Cardiac fibroblast (primary cell): ENCODE measurements at places on chromosomes 5 and 9.

GRCh38 chr9:26261503-26262330 is 583.5 kb upstream of the TUSC1 start:
- DNase-seq = peak; percentile 76

- no peak for DNase-seq
Measured at GRCh38 chr5:65462139-65462705, 19.5 kb downstream of the ADAMTS6 start.

GRCh38 chr5:161311146-161311708 is 235.3 kb downstream of the GABRB2 start:
- DNase-seq = no peak

DNA sequence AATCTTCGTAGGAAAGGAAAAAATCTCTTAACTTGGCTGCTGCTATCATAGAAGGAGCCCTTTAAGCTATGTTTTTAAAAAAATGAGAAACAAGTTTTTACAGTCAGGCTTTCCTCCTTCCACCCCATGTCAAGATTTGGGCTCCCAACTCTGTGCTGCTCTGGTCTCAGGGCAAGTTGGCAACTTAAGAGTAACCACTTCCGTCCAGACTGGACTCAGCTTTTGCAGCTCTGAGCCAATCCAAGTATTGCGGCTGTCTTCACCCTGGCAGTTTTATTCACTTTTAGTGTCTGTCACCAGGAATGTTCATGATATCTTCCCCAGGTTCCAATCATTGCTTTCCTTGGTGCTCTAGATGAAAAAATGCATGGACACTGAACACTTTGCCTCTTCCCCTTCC is 115.9 kb upstream of the GAS1 start:
- DNase-seq = peak; percentile 61

DNA sequence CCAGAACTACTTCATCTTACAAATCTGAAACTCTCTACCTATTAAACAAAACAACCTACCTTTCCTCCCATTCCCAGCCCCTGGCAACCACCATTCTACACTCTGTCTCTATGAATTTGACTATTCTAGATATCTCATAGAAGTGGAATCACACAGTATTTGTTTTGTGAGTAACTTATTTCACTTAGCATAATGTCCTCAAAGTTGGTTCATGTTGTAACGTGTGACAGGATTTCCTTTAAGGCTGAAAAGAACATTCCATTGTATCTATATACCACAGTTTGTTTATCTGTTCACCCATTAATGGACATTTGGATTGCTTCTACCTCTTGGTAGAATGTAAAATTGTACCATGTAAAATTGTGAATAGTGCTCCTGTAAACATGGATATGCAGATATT is 70.1 kb upstream of the NXNL2 start:
- DNase-seq = peak; percentile 8

- DNase-seq = no peak
Measured at GRCh38 chr9:124297915-124298645, 40.3 kb downstream of the NEK6 start.

- DNase-seq = no peak
Measured at GRCh38 chr5:77869116-77869798, 93.1 kb upstream of the TBCA start.

DNA sequence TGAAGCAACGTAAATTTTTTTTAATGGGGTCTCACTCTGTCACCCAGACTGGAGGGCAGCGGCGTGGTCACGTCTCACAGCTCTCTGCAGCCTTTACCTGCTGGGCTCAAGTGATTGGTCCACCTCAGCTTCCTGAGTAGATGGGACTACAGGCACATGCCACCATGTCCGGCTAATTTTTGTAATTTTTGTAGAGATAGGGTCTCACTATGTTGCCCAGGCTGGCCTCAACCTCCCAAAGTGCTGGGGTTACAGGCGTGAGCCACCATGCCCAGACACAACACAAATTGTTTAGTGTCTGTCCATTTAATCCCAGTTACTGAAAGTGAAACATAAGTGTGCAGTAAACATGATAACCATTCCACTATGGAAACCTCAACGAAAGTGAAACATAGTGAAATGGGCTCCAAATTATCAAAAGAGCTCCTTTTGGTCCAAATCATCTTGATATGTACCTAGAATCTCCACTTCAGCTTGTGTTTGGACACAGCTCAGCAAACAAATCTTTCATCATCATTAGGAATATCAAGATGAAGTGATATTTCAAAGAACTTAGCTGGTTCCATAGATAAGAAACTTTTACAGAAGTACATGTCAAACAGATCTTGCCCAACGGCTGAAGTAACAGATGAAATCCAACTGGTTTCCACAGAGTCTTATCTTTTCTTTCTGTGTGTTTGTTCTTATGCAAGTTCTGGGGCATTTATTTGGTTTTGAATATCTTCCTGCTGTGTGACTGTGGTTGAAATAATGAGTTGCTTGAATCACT is 41.2 kb upstream of the PLPP1 start:
- DNase-seq = peak; percentile 83

DNA sequence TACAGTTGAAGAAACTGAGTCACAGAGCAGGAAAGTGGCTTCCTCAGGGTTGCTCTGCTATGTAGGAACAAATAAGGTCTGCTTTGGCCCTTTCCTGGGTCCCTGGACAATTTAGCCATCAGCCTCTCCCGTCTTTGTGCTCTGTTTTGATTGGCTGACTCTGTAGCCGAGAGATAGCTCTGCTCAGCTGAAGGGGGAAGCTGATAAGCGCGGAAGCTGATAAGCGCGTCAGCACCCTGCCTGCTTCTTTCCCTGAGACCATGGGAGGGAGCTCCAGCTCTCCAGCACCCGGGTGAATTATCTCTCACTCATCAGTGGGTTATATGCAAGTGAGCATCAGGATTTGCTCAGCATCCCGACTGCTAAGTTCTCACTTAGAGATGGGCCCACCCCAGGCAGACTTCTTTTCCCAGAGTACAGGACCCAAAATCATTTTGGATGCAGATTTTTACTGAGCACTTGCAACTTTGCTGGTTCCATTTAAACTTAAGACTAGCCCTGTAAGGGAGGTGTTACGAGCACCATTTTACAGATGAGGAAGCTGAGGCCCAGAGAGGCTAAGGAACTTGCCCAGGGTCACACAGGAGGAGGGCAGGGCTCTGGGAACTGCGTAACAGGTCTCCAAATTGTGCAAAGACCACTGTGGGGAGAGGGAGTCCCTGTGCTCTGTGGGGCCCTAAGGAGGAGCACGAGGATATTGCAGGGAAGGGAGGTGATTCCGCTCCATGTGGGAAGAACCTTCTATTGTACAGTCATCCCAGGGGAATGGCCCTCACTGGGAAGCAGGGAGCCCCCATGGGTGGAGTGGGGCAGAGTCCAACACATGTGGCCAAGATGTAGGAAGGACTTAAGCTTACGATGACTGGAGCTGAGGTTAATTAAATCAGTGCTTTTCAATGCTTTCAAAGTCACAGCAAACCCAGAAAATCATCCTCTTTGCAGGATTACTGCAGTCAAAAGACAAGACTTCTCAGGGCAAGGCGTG is 83.7 kb upstream of the ORM1 start:
- peak; percentile 58 for DNase-seq

- DNase-seq = peak; percentile 76
Measured at GRCh38 chr5:81165493-81166119, 67.5 kb upstream of the CKMT2 start.

DNA sequence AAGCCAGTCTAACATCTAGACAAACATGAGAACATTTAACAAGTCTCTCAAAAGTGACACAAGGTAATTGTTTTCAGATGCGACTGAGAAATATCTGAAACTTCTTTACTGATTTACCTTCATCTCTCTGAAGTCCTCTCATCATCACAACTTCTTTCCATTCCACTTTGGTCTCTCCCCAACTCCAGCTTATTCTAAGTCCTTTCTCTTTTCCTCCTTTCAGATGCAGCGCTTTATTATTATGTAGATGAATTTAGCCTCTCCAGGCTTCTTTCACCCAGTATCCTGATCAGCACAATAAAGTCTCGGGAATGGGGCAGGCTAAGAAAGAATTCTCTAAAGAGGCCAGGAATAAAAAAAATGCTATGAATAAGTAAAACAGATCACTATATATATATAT is 128.0 kb downstream of the KCTD16 start:
- DNase-seq = no peak

DNA sequence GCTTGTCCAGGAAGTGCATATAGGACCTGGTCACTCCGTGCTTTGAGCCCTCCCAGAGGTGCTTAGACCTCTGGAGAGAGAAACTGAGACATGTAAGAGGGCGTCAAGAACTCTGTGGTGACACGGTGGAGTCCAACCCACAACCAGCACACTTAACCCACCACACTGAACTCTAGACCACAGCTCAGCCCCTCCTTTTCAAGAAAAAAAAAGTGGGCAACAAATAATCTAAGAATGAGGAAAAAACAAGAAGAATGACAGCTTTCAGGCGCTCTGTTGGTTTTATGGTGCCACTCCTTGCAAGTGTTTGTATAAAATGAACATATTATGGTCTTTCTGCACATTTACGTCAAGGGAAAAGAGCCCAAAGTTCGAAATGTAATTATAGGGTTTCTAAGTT is 50.2 kb upstream of the SNAPC3 start:
- no peak for DNase-seq

DNA sequence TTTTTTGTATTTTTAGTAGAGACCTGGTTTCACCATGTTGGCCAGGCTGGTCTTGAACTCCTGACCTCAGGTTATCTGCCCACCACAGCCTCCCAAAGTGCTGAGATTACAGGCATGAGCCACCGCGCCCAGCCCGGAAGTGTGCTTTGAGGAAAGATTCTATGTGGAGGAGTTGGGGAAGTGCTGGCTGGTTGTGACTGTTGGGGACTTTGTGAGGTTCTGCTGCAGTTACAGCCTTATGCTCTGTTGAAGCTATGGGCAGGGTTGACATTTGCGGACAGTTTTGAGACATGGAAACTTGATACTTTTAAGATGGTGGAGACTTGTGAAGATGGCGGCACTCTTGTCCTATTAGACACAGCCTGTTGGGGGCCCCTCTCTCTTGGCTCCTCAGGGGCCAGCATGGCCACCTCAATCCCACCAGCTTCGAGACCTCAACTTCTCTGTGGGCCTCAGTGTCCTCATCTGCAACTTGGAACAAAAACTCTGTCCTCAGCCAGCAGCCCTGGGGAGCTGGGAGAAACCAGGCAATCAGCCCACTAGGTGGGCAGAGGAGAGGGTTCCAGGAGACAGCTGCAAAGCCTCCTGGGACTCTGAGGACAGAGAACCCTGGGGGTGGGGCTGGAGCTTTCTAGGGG is 24.9 kb downstream of the C9orf50 start:
- DNase-seq = no peak

GRCh38 chr5:139872052-139872766 is 76.6 kb downstream of the PSD2 start:
- DNase-seq = no peak

- DNase-seq = no peak
Measured at GRCh38 chr9:127085186-127085585, 37.2 kb downstream of the ANGPTL2 start.
